Stimulated activated CD8-positive, alpha-beta memory T cell treated with anti-CD3 and anti-CD28 coated beads, Interleukin-4, amount 100 ng/mL, for 1 hour (primary cell): ENCODE measurements at places on chromosomes 2 and 18.

DNA sequence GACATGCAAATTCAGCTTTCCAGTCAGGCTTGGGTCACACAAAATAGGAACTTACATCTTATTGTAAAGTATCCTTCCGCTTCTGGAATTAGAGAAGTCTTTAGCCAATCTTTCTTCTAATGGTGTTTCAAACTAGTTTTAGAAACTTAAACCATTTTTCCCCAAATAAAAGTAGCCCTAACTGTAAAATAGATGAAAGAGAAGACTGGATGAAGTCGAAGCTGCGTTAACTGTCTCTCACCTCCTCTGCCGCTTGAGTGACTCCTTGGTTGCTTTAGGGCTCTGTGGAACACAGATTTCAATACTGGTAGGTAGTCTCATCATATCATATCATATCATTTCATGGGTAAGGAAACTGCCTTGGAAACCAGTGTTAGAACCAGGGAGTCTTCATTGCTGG lies 498.4 kb downstream of the XIRP2 start:
- DNase-seq: no peak

GRCh38 chr18:8373486-8373885 lies 235.8 kb upstream of the RAB12 start:
- DNase-seq: no peak

- DNase-seq: no peak
Observed at GRCh38 chr2:120735746-120736170, at the start of gene GLI2. GLI2 (plus strand) TSS chr2:120735868; CDS start chr2:120797321, 61,453 bp downstream.

DNA sequence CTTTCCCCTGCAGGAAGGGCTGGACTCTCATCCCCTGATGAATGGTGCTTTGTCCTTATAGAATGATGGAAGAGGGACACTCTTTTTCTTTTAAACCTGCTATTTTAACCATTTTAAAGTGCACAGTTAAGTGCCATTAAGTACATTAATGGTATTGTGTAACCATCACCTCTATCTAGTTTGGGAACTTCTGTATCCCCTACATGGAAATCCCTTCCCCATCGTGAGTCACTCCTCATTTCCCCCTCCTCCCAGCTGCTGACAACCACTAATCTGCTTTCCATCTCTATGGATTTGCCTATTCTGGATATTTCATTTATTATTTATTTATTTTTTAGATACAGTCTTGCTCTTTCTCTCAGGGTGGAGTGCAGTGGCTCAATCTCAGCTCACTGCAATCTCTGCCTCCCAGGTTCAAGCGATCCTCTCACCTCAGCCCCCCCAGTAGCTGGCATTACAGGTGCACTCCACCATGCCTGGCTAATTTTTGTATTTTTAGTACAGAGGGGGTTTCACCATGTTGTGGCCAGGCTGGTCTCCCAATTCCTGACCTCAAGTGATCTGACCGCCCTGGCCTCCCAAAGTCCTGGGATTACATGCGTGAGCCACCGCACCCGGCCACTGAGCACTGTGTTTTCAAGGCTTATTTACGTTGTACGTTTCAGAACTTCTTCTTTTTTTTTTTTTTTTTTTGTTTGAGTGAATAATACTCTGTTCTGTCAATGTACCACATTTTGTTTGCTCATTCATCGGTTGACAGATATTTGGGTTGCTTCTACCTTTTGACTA lies 15.8 kb downstream of the DGKD start:
- DNase-seq: no peak

DNA sequence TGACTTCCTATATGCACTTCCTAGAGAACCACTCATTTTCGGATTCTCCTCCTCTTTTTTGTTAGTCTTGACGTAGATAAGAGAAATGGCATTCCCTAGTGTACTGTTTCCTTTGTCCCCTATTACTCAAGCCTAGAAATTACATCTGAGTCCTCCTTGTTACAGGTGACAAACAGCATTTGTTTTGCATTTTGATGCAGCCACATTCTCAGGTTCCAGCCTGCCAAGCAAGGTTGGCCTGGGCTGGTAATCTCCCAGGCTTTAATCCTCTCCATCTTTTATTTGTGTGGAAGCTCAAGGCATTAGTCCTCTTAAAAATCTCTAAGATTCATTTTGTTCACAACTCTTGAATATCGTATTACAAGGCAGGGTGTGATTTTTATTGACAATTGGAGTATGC lies 318.0 kb upstream of the NRP2 start:
- no peak for DNase-seq

DNA sequence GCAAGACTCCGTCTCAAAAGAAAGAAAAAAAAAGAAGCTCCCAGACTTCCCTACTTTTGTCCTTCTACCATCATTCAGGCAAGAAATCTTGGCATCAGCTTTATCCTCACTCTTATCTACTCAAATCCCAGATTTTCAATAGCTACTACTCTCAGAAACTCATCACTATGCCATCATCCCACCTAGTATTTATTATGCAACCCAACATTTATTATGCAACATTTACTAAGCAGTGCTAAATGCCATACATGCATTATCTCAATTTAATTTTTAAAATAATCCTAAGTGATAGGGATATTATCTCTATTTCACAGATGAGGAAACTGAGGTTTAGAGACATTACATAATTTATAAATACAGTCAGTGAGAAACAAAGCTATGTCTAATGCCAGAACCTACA lies 4.1 kb downstream of the USP37 start:
- no peak for DNase-seq
